ENCODE measurements at places on chromosomes 4 and X.

DNA sequence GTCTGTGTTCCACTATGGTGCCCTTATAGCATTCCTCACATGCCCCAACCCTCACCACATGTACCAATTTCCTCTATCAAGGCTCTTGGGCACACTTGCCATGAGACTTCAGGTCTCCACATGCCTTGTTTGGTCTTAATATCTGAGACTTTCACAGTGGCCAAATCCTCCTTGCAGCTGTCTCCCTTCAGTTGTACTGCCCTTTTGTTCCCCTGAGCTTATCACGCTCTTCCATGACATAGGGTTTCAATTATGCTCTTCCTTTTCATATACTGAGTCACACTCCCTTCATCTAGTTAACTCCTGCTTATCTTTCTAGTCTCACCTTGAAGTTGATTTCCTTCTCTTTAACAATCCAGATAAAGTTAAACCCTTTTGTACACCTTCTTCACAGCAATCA lies 212.9 kb downstream of the PDHA2 start:
- no peak for DNase-seq

DNA sequence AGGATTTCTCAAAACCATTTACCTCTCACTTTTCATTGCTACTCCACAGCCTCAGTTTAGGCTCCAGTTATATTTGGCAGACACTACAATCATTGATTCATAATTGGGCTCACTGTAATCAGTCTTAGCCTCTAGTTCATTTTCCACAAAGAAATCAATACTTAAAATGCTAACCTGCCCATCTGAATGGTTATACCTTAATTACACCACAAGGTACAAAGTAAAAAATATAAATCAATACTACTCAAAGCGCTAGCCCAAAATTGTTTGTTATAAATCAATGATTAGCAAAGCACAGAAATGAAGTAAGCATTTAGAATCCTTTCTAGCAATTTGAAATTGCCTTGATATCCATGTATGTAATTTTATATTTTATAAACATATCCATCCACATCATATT lies 222.6 kb upstream of the NDST3 start:
- no peak for DNase-seq

GRCh38 chrX:119981286-119982070 lies 37.9 kb upstream of the NKAP start:
- no peak for DNase-seq

DNA sequence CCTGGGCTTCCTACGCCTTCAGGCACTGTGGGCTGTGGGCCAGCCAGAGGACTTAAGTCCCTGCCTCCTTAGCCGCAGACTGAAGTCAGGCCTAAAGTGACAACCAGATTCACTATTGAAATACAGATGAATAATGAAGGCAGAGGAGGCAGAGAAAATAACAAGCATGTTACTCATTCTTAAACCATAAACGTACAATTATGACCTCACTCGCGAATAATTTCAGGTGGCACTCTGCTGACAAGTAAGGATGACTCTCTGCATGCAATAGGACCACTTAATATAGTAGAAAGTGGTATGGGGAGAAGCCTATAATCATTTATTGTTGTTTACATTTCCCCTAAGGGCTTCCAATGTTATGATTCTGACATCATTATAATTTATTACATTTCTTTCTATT lies 409.2 kb upstream of the FGF13 start:
- DNase-seq, result no peak

- DNase-seq, result no peak
These were observed 219.0 kb downstream of the TLL1 start for GRCh38 chr4:166091912-166092510.

GRCh38 chr4:26701786-26702227 lies 117.9 kb downstream of the TBC1D19 start:
- DNase-seq, result no peak

GRCh38 chrX:125744914-125745313 lies 421.2 kb downstream of the DCAF12L2 start:
- DNase-seq, result no peak

GRCh38 chr4:154471526-154472331 lies 19.9 kb downstream of the DCHS2 start:
- no peak for DNase-seq

- no peak for DNase-seq
These were observed 4.5 kb upstream of the RHOXF1 start for GRCh38 chrX:120120223-120120622.

DNA sequence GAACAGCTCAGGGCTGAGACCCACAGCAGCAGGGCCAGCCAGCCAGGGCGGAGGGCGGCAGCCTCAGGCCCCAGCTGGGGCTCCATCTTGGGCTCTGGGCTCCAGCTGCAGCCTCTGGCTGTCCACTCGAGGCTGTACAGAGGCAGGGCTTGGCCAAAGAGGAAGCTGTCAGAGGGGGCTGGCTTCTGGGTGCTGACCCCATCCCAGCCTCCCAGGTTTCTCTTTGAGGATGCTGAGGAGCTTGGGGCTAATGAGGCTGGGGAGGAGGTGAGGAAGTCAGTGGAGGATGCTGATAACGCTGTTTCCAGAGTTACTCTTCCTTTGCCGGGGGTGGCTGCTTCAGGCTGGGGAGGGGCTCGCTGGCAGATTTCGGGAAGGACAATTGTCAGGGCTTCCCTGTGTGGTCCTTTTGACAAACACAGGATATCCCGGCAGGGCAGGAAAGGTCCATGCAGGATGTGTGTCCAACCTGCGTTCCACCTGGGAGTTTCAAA lies at the start of gene DIPK2B:
Gene DIPK2B (minus strand): TSS at position 136 of the 494 bp plus-strand sequence. CDS start 50 bp downstream, at position 86.
- no peak for DNase-seq

DNA sequence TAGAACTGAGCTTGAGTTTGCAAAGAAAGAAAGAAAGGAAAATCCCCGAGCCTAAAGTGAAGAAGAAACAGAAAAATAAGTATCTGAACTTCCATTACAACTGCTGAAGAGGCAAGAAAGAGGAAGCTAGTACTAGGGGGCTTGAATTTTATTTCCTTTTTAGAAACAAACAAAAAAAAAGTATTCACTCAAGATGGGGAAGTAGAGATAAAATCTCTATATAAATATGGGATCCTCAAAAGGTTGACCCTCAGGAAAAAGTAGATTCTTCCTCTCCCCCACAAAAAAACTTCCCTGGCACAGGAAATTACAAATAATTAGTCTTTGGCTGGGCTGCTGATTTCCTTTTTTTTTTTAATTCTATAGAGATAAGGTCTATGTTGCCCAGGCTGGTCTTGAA lies 16.0 kb downstream of the LRBA start:
- DNase-seq, result no peak

DNA sequence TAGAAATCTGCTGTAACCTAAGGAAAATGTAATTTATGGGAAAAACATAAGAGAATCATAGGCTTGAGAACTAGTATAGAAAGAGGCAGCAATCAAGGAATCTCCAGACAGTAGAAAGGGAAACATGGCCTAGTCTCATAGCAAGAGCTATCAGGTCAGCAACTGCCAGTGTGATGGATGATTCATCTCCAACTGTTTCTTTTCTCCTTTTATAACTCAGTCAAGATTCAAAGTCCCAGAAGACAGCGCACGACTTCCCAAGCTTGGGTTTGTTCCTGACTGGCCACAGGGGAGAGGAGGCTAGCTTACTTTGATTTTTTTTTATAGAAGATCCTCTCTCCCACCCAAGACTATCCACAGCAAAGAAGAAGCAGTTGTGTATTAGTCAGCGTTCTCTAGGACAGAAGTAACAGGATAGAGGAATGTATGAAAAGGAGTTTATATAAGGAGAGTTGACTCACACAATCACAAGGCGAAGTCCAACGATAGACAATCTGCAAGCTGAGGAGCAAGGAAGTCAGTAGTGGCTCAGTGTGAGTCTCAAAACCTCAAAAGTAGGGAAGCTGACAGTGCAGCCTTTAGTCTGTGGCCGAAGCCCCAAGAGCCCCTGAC lies 181.5 kb downstream of the GC start:
- DNase-seq, result no peak

- DNase-seq, result no peak
These were observed 32.0 kb downstream of the NAP1L2 start for GRCh38 chrX:73182502-73183114.

- DNase-seq, result no peak
These were observed 967.2 kb downstream of the TRAM1L1 start for GRCh38 chr4:116118221-116118620.

- no peak for DNase-seq
These were observed 49.8 kb downstream of the PDHA2 start for GRCh38 chr4:95889662-95890061.

GRCh38 chr4:18686338-18687037 lies 664.9 kb upstream of the LCORL start:
- no peak for DNase-seq

DNA sequence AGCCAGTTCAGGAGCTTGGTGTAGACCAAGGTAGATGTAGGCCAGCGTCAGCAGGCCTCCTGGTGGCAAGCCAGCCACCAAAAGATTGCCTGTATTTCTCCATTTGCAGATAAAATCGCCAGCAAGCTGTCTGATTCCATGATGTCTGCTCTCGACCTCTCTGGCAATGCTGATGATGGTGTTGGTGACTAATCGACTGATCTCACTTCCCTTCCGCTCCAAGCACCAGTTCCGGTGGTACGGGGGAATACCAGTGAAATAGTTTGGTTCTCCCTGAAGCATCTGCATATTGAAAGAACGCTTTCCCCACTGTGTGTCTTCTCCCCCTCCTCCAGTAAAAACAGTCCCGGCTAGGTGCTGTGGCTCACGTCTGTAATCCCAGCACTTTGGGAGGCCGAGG lies 30.4 kb downstream of the GNL3L start:
- DNase-seq, result no peak

DNA sequence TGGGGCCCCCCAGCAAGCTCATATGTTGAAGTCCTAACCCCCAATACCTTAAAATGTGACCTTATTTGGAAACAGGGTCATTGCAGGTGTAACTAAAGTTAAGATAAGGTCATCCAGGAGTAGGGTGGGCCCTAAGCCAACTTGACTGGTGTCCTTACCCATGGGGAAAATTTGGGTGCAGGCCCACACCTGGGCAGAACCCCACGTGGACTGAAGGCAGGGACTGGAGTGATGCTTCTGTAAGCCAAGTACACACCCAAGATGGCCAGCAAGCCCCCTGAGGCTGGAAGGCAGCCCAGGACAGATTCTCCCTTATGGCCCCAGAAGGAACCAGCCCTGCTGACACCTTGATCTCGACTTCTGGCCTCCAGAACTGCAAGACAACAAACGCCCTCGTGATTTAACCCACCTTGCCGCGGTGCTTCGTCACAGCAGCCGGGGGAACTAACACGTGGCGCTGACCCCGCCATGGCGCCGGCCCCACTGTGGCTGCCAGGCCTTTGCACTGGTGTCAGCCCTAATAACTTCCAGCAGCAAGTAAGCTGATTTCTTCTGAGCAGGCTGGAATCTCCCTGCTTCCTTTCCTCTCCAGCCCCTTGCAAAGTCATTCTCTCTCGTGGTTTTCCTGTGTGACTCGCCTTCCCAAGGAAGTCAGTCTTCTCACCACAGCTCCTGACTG lies 23.2 kb upstream of the MXD4 start:
- no peak for DNase-seq

- no peak for DNase-seq
These were observed 36.1 kb upstream of the INPP4B start for GRCh38 chr4:142882159-142882558.

DNA sequence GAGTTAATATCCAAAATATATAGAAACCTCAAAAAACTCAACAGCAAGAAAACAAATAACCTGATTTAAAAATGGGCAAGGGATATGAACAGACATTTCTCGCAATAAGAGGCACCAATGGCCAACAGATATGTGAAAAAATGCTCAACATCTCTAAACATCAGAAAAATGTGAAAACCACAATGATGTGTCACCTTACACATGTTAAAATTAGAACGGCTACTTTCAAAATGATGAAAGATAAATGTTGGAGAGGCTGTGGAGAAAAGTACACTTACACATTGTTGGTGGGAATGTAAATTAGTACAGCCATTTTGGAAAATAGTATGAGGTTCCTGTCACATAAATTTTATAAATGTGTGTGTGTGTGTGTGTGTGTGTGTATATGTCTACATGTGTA lies 731.3 kb downstream of the DMD start:
- no peak for DNase-seq

DNA sequence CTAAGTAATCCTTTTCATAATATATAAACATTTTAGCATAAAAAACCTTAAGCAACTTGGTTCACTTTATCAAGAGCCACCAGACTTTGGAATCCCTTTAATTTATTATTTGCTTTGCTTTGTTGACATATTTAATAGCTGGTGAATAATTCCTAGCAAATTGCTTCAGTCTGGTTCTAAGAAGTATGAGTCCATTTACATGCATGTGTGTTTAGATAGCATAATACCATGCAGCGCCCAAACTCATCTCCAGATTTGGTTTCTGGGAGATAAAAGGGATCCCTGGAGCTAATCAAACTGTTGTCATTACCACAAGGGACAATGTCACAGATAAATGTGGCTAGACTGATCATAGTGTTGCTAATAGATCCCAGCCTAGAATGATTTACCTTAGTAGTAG lies 111.8 kb downstream of the TMEM144 start:
- no peak for DNase-seq

GRCh38 chr4:153064571-153064970 lies 128.4 kb downstream of the FHDC1 start:
- DNase-seq, result no peak

GRCh38 chrX:47573341-47574075 lies 8.7 kb upstream of the TIMP1 start:
- no peak for DNase-seq

- no peak for DNase-seq
These were observed 49.4 kb downstream of the SLC9A6 start for GRCh38 chrX:136034668-136035067.

DNA sequence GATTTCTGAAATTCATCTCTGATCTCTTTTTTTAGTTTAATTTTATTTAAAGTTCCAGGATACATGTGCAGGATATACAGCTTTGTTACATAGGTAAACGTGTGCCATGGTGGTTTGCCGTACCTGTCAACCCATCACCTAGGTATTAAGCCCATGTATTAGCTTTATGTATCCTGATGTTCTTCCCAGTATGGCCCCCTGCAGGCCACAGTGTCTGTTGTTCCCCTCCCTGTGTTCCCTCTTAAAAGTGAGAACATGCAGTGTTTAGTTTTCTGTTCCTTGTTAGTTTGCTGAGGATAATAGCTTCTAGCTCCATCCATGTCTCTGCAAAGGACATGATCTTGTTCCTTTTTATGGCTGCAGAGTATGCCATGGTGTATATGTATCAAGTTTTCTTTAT lies 153.2 kb downstream of the RAPGEF2 start:
- DNase-seq, result no peak

DNA sequence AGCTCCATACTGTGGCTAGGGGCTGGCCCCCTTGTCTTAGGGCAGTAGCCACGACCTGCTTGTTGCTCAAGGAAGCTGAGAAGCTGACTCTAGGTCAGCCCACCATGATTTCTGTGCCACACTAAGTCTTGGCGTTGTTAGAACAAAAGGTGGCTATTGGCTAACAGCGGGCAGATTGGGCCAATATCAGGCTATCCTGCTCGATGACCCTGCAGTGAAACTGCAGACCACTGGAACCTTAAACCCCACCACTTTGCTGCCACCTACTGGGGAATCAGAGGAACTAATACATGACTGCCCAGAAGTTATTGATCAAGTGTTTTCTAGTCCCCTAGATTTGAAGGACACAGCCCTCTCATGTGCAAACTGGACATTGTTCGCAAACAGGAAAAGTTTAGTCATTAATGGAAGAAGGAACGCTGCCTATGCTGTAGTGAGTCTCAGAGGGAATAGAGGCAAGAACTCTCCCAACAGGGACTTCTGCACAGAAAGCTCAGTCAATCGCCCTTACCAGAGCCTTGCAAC lies 17.0 kb upstream of the PAPSS1 start:
- DNase-seq, result no peak

GRCh38 chrX:115602729-115603389 lies 41.9 kb downstream of the PLS3 start:
- DNase-seq, result no peak

GRCh38 chrX:52995987-52996331 lies 37.6 kb upstream of the FAM156A start:
- DNase-seq, result no peak

All from activated CD8-positive, alpha-beta memory T cell treated with anti-CD3 and anti-CD28 coated beads for 1 hour (primary cell).